ENCODE measurements at places on chromosomes 6 and 20.

GRCh38 chr6:29995340-29995777 is 53.0 kb downstream of the HLA-A start:
- DNase-seq = no peak

DNA sequence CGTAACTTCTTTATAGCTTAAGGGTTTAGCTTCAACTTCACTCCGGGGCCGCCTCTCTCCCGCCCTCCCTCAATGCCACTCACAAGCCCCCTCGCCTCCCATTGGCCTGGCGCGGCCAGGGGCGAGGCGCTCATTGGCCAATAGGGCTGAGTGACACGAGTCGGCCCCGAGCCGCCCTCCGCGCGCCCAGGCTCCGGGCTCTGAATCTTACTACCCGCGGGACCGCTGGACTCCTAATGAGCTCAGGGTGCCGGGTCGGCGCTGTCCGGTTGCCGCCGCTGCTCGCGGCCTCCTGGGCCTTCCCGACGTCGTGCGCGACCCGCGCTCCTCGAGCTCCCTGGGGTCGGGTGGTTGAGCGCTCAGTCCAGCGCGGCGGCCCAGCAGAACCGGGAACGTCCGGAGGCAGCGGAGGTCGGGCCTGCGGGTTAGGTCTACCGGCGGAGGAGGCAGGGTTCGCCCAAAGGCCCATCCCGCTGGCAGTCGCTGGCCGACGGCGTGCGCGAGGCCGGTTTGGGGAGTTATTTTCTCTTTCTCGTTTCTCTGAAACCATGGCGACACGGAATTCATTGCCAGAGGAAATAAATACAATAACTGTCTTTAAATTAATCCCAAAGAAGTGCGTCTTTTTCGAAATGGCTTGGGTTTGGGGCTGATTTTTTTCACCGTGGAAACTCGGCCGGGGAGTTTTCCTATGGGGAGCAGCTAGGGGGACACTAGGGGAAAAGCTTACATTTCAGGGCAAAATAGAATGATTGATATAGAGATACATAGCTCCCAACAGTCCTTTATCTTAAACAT is at the start of gene SIM1:
SIM1 (minus strand) TSS at position 19 of the 798 bp plus-strand sequence. CDS start 1,453 bp downstream, outside the sequence.
- peak; percentile 67 for DNase-seq

GRCh38 chr20:44406572-44407137 is 51.2 kb downstream of the HNF4A start:
- DNase-seq = no peak

- no peak for DNase-seq
These were observed 21.0 kb downstream of the EPB41L1 start for GRCh38 chr20:36175475-36175995.

DNA sequence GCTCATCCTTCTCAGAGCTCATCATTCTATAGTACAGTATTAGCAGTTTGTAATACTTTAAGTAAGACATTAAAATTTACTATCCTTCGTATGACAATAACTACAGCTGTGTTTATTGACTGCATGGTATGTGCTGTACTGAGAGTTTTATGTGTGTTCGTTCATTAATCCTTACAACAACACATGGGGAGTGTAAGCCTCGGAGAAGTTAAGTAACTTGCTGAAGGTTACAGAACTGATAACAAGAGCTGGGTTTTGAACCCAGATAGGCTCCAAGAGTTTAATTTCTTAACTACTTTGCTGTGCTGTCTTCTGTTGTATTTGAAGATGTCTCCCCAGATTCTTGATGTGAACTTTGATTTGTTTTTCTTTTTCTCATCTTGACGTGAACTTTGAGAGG is 23.7 kb downstream of the BRPF3 start:
- DNase-seq = no peak

- no peak for DNase-seq
These were observed 6.1 kb upstream of the SLC35B3 start for GRCh38 chr6:8441452-8441851.

GRCh38 chr6:6660339-6661045 is 72.0 kb downstream of the LY86 start:
- DNase-seq = no peak

DNA sequence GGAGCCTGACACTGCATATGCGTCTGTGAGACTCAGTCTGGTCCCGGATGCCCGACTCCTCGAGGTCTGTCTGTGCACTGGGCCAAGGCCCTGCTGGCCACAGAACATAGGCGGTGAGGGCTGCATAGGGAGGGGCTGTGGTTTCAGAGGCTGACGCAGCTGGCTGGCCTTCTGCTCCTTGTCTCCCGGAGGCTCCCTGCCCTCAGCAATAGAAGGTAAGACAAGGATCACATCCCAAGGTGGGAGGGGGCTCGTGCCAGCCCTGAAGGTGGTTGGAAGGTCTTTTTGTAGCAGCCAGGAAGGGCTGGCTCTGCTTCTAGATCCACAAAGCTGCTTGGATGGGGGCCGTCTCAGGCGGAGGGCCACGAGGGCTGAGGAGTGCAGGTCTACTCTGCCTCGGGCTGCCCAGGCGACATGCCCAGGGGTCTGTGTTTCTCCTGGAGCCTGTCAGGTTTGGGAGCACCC is 239.8 kb upstream of the SULF2 start:
- peak; percentile 78 for DNase-seq

GRCh38 chr6:30997301-30997700 is 13.0 kb upstream of the MUC22 start:
- DNase-seq = no peak

DNA sequence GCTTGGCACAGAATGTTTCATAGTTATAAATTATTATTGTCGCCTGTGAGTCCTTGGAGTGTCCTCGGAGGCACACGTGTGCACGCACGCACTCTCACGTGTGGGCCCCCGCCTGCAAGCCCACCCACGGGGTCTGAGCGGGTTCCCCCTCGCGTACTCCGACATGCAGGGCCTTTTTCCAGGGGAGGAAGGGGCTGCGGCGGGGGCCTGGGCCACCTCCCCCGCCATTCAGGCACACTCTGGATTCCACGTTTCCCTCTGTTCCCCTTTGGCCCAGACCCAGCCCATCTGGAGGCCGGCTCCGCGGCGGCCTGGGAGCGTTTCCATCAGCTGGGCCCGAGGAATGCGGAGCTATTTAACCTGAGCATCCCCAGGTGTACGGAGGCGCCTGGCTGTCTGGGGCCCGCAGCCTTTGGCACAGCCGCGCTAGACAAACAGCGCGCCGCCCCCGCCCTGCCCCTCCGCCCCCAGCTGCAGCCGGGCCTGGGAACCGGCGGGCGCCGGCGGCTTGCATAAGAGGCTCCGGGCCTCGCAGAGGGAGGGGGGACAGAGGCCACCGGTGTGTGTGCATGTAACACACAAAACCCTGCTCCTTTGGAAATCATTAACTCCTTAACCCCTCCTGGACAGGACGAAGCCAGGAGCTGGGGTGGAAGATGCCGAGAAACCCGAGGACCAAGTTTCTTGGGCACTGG is 3.3 kb downstream of the ID1 start:
- peak; percentile 94 for DNase-seq

- DNase-seq = no peak
These were observed 1303.5 kb upstream of the CITED2 start for GRCh38 chr6:140677781-140678528.

DNA sequence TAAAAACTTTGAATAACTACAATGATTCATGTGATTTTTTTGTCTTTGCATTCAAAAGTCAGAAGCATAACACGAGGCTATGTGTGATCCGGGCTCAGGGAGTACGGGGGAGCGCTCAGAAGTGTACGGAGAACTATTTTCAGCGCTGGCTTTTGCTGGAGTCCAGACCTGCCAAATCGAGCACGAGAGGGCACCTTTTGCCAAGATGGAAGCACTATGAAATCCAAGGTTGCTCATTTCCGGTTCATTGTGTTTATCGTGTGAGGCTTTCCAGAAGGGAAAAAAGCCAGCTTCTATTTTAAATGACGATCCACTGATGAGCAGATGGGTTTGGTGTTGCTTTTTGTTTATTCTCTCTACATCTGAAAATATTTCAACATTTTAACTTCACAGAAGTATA is 11.3 kb downstream of the RAMACL start:
- DNase-seq = no peak

- DNase-seq = no peak
These were observed 979.0 kb upstream of the MAN1A1 start for GRCh38 chr6:120328521-120328920.

DNA sequence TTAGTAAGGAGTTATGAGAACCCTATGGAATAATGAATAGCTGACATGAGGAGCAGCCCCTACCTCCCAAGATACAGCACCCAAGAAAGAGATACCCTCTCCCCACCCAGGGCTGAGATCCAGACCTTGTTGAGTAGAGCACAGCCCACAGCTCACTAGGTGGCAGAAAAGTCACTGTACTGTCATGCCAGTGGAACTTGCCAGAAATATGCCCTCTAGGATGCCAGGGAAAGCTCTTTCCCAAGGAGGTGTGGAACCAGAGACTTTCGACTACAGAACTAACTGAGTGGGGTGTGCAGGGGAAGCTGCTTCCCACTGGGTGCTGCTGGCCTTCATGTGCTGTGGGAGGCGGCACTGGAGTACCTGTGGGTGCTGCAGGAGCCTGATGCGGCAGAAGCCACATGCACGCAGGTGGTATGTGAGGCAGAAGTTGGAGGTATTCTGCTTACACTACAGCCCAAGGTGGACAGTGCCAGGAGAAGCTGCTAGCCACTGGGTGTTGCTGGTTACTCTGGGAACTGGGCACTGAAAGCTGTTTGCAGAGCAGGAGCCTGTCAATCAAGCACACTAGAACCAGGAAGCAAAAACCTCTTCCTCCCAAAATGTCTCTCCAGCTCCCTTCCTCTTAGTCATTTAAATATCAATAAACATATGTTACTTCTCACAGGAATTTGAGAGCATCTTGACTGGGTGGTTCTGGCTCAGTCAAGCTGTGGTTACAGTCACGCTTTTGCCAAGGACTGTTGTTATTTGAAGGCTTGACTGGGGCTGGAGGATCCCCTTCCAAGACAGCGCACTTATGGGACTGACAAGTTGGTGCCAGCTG is 17.8 kb downstream of the ARMC12 start:
- no peak for DNase-seq

GRCh38 chr20:20439602-20440190 is 71.8 kb downstream of the INSM1 start:
- DNase-seq = no peak

DNA sequence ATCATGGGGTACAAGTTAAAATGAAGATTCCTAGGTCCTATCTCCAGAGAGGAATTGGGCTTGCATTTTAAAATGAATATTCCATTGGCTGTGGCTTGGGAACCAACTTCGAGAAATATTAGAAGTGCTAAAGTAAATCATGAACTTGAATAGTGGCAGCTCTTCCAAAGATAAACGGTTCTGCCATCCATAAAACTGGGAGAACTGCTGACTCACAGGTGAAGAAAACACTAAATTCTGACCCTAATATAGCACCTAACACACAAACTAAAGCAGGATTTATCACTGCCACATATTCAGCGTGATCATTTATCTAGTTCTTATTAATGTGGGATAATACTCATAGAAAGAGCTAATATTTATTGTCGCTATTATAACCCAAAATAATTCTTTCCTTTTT is 508.1 kb upstream of the ID4 start:
- DNase-seq = no peak

DNA sequence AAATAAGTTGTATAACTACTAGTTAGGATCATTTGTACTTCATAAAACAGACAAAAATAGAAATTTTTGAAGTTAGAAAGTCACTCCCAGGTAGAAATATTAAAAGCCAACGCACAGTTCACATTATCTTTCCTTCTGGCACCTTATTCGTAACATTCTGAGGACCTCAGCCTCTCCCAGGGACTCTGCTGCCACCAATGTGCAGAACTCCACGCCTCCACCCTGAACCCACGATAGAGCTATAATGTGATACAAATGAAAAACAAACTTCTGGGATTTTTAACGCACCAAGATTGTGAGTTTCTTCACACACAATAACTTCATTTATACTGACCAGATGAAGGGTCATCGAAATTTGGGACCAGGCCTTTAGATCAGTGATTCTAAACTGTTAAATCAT is 9.5 kb downstream of the BMP7 start:
- no peak for DNase-seq

DNA sequence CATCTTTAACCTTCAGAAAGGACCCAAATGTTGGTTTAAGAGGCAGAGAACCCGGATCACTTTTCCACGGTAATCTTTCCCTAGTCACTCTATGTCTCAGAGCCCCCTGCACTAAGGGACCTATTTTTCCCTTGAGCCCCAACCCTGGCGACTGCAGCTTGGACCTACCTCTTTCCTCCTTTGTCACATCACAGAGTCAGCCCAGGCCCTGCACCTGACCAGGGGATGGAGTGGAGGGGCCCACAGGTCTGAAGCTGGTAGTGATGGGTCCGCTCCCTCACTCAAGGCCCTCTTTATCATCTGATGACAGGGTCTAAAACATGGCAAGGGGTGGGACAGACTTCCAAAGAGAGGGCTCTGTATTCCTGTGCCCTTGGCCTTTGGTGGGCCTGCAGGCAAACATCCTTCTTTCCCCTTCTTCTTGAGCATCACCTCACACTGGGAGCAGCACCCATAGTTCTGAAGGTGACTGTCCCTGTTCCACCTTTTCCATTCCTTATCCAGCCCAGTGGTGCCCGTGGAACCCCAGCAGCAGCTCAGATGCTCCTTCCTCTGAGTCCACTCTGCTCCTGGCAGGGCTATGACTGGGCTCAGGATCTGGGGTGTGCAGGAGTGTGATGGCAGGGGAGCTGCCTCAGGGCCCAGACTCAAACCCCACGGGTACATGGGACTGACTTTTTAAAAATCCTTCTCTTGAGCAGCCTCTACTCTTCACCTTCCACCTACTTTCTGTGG is 6.3 kb downstream of the RAET1L start:
- no peak for DNase-seq

DNA sequence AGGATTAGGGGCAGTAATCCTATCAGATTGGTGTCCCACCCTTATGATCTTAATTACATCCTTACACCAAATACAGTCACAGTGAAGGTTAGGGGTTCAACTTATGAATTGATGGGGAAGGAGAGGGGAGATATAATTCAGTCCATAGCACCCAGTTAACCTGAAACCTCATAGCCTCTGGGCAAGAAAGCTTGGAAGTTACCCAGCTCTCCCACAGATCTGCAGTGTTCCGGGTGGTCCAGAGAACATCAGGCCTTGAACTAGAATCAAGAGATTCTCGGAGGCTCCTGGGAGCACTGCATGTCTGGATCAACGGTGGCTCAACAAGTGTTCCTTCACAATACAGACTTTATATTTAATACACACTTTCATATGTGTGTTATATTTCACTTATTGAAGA is 392.6 kb upstream of the MARCKS start:
- no peak for DNase-seq

DNA sequence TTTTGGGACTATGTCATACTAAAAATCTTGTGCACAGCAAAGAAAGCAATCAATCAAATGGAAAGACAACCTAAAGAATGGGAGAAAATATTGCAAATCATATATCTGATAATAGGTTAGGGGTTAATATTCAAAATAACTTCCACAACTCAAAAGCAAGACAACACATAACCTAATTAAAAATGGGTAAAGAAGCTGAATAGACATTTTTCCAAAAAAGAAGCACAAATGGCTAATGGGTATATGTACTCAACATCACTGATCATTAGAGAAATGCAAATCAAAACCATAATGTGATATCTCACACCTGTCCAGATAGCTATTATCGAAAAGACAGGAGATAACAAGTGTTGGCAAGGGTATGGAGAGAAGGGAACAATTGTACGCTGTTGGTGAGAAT is 53.0 kb downstream of the SYCP2L start:
- no peak for DNase-seq

- no peak for DNase-seq
These were observed 21.2 kb downstream of the SNRPB start for GRCh38 chr20:2449386-2449785.

Data from NCI-H1092 (cell line).